Uterine smooth muscle cell (primary cell): ENCODE measurements at places on chromosomes 4 and X. TPM values are rescaled to one million over a fixed set of nuclear protein-coding genes. Genes with fewer than 3 reads are reported as not detected.

The MUC7 gene
- total RNA-seq: not detected in 2 replicates

The ATP1B4 gene
- not detected in 2 replicates for total RNA-seq

The ZNF711 gene
- 0.66 and 0.87 TPM in 2 replicates for total RNA-seq

The ZBTB33 gene
- total RNA-seq: 10.5 and 12.2 TPM in 2 replicates

The TRIM60 gene
- total RNA-seq: not detected in 2 replicates

The SLC16A2 gene
- 5.9 and 14.4 TPM in 2 replicates for total RNA-seq

The USP27X gene
- 2.7 and 3.4 TPM in 2 replicates for total RNA-seq

The TEX13B gene
- 0.12 TPM in 1 of 2 replicates, not detected in the other for total RNA-seq

The GLRA2 gene
- total RNA-seq: not detected in 2 replicates

The RAI2 gene
- total RNA-seq: 0.66 and 0.87 TPM in 2 replicates

The SYN1 gene
- total RNA-seq: 0.22 and 0.25 TPM in 2 replicates
